ENCODE measurements at places on chromosomes 3 and 15.

- no peak for DNase-seq
These were observed 25.6 kb downstream of the CDCP1 start for GRCh38 chr3:45120359-45121158.

- no peak for DNase-seq
These were observed 161.0 kb upstream of the RORA start for GRCh38 chr15:61390138-61390537.

DNA sequence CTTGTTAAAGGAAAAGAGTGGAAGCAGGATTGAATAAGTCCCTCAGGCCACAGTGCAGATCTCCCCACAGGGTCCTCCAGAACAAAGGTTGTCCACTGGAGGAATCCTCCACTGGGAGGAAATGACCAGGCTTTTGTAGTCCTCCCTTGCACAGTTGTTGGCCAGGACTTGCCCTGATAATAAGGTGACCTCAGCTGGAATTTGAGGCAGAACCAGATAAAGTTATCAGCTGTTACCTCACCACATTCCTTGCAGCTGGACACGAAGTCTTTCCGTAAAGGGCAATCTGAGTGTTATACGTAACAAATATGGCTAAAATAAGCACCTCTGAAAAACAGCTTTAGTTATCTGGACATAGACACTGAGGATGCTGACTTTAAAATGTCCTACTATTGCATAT, 83.5 kb upstream of the NAALADL2 start:
- no peak for DNase-seq

GRCh38 chr15:52765785-52766184, 24.4 kb downstream of the ONECUT1 start:
- no peak for DNase-seq

- DNase-seq = no peak
These were observed 1135.1 kb downstream of the TUSC7 start for GRCh38 chr3:117844676-117845075.

DNA sequence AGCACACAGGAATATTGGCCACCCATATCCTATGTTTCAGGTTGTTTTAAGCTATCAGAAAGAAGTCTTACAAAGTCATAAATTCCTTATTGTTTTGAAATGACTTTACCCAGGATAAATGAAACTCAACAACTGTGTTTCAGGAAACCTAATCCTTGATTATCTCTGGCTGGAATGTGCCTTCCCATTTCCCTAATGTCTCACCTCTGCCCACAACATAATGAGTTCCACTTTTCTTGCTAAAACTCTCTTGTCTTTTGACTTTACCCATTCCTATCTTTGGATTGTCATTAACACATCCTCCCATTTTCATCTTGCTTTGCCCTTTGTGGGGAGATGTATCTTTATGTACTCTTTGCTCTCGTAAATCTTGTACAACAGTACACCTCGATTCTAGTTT, 200.0 kb upstream of the DNAJC19 start:
- no peak for DNase-seq

DNA sequence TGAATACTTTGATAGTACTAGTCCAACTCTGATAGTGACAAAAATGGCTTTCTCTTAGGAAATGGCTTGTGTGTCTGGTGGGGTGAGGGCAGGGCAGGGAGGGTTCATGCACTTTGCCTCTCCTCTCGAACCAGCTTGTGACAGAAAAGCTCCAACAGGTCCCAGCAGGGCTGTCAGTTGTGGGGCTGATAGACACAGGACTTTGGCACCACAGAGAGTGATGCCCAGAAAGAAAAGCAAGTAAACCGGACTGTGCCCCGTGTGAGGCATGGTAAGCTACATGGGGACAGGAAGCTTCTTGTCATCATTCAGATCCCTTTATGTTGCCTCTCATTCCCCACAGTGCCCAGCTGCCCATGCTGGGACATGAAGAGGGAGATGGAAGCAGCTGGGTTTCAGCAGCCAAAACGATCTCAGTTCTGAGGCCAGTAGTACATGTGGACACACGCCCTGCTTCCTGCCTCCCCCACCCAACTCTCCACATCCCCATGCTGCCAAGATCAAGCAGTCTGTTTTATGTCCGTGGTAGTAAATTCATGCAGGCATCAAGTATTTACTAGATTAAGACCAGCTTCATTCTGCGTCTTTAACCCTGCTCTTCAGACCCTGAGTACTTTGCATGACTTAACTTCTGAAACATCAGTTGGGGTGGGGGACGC, 29.7 kb upstream of the LIPC start:
- no peak for DNase-seq

GRCh38 chr3:185363662-185364203, 797 bp downstream of the MAP3K13 start:
- DNase-seq = no peak

DNA sequence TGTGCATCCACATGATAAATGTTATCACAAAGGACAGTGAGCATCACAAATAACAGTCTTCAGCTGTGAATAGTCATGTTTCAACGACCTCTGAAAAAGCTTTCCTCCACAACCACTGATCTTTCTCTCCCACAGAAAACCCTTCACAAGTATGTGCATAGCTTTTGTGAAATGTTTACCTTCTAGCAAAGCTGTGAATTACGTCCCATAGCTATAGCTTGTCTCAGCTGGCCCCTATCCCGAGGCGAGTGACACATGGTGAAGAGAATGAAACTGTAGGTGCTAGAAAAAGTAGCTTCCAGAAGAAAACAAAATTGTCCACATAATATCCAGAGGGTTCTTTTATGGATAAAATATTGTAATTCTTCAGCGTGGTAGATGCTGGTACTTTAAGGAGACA, 182.0 kb downstream of the FGF12 start:
- DNase-seq = no peak

DNA sequence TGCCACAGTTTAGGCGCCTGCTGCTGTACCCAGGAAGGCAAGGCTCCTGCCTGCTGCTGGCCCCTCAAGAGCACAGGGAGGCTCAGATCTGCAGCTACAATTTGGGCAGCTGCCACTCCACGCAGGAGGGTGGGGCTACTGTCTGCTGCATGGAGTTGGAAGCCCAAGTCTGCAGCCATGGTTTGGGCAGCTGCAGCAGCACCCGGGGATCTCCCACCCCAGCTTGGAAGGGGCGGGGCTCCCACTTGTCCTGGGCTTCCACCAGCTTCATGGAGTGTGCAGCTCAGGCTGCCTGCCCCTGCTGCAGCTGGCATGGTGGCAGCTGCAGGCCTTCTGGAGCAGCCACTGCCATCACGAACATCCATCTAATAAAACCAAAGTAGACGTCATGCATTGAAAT, 512.9 kb downstream of the PYDC2 start:
- DNase-seq = no peak

GRCh38 chr15:59434481-59434880, 3.5 kb upstream of the FAM81A start:
- no peak for DNase-seq

- DNase-seq = no peak
These were observed 30.2 kb upstream of the LCTL start for GRCh38 chr15:66595931-66596545.

GRCh38 chr3:117045143-117045542, 335.6 kb downstream of the TUSC7 start:
- no peak for DNase-seq

DNA sequence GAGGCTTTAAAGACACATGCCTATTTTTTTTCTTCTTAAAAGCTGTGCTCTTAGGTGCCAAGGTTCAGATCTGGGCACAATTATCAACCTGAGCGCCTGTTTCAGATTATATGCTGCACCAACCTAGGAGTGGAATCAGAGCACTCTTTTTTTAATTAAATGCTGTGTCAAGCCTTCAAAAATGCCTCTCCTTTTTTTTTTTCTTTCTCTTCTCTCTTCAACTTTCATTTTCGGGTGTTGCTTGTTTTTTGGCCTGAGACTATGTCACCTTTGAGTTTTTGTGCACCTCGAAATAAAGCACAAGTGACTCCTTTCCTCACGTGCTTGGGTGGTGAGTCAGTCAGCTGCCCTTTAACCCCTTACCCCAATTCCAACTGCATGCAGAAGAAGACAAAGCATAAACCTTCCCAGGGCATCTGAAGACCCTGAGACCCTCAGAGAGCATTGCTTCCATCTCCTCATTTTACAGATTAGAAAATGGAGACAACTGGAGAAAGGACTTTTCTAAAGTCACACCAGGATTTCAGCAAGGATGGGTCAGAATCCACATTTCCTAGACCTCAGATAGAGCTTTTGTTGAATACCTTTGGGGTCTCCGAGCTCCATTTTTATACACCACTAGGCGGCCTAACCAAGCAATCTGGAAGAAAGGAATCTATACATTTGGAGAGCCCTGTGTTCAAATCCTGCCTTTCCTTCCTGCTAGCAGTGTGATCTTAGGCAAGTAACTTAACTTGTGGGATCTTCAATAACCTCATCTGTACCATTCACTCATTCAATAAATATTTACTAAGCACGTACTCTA, 631 bp upstream of the PRICKLE2 start:
- no peak for DNase-seq

GRCh38 chr15:71336671-71337070, 221.4 kb downstream of the THSD4 start:
- DNase-seq = no peak

DNA sequence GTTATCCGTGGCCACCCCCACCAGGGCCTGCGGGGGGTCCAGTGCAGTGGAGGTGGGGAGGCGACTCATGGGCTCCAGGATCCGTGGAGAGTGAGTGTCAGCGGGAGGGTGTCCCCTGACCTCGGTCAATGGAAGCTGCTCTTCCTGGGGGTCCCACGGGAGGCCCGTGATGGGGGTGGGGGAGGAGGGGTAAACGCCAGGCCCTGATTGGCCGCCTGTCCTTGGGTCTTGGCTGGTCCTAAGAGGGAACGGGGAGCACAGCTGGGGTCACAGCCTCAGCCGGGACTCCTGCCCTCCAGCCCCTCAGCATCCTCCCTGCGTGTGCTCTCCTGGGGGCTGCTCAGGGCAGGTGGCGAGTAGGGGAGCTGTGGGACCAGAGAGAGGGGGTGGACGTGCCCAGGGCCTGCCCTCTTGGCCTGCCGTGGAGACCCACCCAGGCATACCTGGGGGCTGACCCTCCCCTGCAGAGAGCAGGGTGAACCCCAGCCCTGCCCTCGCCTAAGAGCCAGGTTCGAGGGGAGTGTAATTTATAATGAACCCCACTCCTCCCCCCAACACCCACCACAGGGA, 184.6 kb downstream of the GOLGA6L6 start:
- no peak for DNase-seq

GRCh38 chr3:24012589-24013269, 67.6 kb downstream of the NR1D2 start:
- no peak for DNase-seq

DNA sequence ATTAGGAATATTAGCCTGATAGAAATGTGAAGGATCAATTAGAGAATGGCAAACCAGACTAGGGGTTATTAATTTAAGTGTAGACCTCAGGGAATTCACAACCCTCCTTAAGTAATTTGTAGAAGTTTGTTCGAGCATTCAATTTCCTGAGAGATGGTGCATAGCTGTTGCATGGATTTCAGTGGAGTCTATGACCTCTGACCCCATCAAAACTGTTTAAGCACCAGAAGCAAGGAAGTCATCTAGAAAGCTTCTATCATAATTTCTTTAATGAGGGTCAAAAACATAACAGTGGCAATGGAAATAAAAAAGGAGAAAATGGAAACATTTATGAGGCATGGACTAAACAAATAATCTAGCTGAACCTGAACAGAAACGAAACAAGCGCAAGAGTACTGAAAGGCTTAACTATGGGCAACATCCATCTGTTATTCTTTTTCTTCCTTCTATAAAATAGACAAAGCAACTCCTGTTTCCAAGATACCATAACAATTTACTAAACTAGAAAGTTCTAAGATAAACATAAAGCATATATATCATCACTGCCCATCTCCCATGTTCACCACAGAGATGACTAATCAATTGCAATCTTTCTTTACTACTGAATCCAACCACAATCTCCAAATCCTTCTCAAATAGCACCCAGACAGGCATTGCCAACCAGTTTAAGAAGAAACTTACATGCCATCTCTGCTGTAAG, 151.4 kb downstream of the THRB start:
- no peak for DNase-seq

DNA sequence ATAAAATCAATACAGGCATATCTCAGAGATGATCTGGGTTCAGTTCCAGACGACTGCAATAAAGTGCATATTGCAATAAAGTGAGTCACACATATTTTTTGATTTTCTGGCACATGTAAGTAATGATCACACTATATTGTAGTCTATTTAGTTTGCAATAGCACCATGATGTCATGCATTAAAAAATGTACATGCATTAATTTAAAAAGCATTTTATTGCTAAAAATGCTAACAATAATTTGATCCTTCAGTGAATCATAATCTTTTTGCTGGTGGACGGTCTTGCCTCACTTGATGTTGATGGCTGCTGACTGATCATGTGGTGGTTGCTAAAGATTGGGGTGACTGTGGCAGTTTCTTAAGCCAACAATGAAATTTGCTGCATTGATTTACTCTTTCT, 511.1 kb downstream of the OTOL1 start:
- DNase-seq = no peak

DNA sequence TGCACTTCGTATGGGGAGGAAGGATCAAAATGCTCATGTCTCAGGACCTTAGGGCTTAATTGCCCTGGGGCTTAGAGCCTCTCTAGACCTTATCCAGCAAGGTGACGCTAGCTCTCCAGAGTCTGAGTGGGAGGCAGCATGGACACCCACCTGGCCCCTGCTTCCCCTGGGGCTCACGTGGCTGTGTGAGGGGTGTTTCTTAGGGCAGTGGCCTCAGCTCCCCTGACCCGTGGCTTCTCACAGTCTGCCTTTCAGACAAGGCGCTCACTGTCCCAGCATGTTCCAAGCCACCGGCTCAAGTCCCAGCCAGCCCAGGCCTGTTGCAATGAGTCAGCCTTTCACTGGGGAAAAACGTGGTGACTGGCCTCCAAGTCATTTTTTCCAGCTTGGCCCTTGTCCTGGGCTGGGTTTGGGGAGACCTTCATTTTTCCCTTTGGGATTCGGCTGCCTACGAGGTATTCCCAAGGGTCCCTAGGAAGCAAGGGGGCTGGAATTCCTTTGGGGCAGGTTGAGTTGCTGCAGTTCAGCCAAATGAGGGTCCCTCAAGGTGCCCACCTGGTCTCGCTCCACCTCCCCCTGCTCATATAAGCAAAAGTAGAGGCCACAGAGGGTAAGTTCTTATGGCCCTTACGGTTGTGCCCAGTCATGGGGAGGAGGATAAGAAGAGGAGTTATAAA, 15.7 kb downstream of the BHLHE40 start:
- peak; percentile 54 for DNase-seq

- DNase-seq = no peak
These were observed 161.7 kb upstream of the HES1 start for GRCh38 chr3:193974191-193974652.

- peak; percentile 58 for DNase-seq
These were observed 67.2 kb downstream of the EIF4E3 start for GRCh38 chr3:71657831-71658530.
